IMR-90 (cell line): ENCODE measurements at places on chromosomes 16 and 17. TPM values are rescaled to one million over a fixed set of nuclear protein-coding genes. Genes with fewer than 3 reads are reported as not detected.

DPEP2NB gene
- polyA plus RNA-seq = not detected in 2 replicates

GCGR gene
- polyA plus RNA-seq = not detected in 2 replicates

SHISA6 gene
- polyA plus RNA-seq = not detected in 2 replicates

ASB16 gene
- 0.05 and 0.06 TPM in 2 replicates for polyA plus RNA-seq

DNA sequence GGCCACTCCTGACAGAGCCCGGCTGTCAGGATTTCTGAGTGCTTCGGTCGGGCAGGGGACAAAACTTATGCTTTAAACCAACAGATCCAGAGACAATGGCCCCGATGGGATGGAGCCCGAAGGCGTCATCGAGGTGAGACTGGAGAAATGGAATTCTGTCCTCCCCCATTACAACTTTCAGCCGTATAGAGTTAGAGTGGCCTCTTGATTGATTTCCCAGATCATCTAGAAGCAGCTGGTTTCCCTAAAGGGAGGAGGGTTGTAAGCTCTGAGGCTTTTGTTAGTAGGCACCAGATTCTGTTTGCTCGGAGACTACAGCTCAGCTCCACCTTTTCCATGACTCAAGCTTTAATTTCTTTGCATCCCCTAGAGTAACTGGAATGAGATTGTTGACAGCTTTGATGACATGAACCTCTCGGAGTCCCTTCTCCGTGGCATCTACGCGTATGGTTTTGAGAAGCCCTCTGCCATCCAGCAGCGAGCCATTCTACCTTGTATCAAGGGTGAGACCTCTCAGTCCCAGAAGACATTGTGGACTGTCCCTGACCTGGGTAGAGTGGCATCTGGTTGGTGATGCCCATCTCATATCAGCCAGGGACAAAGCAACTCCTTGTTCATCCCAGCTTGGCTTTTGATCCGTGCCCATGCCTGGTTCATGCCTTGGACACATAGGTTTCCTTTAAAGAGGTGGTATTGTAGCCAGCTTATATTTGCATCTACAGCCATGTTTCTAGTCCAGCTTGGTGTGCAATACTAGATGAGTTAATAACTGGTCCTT, 5.1 kb upstream of the CD68 start:
- peak; percentile 28 for DNase-seq

- DNase-seq = peak; percentile 19
Measured at GRCh38 chr17:1999557-2000251, 25.4 kb downstream of the RTN4RL1 start.
